ENCODE measurements at places on chromosomes 11 and 22.

DNA sequence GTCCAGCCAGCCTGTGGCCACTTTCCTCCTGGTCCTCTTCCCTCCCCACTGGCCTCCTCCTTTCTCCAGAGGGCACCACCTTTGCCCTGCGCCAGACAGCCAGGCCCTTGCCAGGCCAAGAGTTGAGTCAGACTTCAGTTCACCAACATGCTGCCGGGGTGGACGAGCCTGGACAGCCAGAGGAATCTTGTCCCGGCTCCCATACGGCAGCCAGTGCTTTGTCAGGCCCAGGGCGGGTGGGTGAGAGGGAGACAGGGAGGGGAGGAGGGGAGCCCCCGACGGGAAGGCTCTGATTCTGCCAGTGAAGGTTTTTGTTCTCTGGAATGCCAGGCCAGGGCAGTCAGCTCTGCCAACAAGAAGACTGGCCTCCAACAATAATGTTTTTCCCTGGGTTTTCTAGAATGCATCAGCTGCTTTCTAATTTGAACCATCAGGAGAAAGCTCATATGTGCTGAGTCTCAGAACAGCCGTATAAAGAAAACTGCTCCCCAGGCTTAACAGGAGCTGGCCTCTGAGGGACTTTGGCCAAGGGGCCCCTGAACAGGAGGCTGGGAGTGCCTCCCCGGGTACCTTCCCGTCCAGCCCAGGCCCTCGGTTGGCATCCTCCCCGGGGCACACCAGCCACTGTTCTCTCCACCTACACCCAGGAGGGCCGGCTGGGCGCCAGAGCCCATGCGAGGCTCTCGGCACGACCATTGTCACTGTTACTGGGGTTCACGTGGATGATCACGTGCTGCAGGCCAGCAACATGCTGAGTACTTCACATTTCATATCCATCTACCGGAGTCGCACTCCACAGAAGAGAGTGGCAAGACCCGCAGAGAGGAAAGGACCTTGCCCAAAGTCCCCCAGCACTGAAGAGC, 28.6 kb downstream of the LIF start:
- DNase-seq, result no peak

GRCh38 chr11:67435031-67435726, 2.3 kb downstream of the PTPRCAP start:
- DNase-seq, result no peak

GRCh38 chr11:64580412-64580811, 10.6 kb upstream of the SLC22A12 start:
- no peak for DNase-seq

DNA sequence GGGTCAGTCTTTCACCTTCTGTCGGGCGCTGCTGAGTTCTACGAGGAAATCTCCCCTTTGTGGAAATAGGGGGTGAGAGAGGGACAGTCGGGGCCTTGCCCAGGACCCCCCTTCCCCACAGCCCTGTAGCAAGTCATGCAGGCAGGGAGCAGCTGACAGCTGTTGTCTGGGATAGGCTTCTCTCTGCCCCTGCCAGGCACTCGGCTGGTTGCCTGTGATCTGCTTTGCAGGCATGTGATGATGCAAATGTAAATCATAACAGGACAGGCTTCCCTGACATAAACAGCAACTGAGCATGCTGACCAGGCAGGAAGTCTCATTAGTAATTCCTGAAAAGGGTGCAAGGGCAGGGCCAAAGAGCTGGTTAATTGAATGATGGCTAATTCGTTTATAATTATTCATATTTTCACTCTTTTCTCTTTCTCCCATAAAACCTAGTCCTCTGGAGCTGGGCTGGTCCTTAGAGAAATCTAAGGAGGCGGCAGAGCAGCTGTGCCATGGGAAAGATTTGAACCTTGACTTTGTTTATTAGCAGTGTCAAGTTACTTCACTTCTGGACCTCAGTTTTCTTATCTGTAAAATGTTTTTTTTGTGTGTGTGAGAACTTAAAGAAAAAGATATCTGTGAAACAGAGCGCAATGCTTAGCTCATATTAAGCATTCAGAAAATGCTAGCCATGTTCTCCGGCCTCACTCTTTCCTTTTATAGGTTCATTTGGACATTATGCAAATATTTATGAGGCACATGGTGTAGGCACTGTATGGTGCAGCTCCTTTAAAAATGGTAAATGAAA, 129.7 kb downstream of the LDLRAD3 start:
- peak; percentile 72 for DNase-seq

- no peak for DNase-seq
Observed at GRCh38 chr11:75771646-75772410, 3.2 kb downstream of the DGAT2 start.

DNA sequence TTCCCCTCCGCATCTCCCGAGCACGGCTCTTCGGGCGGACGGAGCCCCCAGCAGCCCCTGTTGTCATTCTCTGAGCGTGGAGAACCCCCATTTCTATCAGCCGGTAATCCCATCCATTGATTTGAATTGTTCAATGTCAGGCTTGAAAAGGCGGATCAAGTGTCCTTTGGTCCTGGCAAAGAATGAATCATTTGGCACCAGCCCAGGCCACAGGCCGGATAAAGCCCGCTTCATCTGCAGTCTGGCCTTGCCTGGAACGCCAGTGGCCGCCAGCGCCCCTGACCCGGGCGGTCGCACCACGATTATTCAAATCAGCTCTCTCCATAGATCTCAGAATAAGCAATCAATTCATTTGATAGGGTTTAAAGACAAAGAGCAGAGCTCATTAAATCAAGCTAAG, 188.9 kb downstream of the BRD1 start:
- DNase-seq, result no peak

GRCh38 chr11:9680028-9680427, 16.2 kb downstream of the SWAP70 start:
- no peak for DNase-seq

GRCh38 chr11:48081151-48082010, 101.0 kb downstream of the PTPRJ start:
- no peak for DNase-seq

- DNase-seq, result no peak
Observed at GRCh38 chr11:118911113-118911879, 14.4 kb downstream of the BCL9L start.

- no peak for DNase-seq
Observed at GRCh38 chr22:38724926-38725571, 19.3 kb downstream of the GTPBP1 start.

- DNase-seq, result no peak
Observed at GRCh38 chr11:73011126-73011817, 130.8 kb downstream of the FCHSD2 start.

GRCh38 chr11:57566005-57566904, 1.2 kb downstream of the UBE2L6 start:
- DNase-seq, result no peak

DNA sequence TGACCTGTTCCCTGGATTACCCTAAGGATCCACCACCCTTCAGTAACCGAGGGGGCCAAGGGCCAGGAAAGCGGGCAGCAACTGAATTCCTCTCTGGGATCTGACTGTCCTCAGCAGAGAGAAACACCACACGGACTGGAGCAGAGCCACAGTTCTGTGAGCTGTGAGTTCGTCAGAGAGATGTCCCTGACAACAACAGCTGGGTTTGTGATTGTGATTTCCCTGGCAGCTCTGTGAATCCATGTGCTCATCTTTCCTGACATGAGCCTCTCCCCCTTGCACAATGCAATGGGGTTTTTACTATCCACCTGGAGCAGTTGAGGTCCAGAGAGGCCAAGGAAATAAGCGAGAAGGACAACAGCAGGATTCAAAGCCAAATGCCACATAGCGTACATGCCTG, 69.4 kb upstream of the AMPD3 start:
- no peak for DNase-seq

DNA sequence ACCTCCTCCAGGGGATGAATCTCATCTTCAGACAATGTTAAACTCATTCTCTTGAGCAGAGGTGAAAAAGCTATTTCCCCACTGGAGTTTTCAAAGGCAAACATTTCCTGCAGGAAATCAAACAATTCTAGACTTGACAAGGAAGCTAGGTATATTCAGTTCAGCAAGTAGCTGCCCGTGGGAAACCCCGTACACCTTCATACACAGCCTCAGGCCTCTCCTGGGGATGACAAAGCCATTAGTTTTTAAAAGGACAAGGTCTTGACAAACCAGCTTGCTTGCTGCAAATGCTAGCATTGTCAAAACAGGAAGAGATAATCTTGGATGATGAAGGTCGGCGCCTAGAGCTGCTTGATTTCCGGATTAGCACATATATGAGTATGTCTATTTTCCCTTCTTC, 1630.8 kb upstream of the TENM4 start:
- no peak for DNase-seq
